ENCODE measurements at places on chromosomes 7 and 10.

- DNase-seq = peak; percentile 53
Measured at GRCh38 chr10:124221356-124222317, 128.2 kb upstream of the CHST15 start.

GRCh38 chr7:2803342-2803692, 40.8 kb downstream of the GNA12 start:
- no peak for DNase-seq

GRCh38 chr7:127532736-127533135, 52.7 kb downstream of the GCC1 start:
- DNase-seq = no peak

DNA sequence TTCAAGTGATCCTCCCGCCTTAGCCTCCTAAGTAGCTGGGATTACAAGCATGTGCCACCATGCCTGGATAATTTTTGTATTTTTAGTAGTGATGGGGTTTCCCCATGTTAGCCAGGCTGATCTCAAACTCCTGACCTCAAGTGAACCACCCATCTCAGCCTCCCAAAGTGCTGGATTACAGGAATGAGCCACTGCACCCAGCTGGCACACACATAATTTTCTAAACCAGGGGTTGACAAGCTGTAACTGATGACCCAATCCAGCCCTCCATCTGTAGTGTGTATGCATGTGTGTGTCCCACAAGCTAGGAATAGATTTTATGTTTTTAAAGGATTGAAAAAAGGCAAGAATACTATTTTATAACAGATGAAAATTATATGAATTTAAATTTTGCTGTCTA, 125.9 kb upstream of the INSYN2A start:
- DNase-seq = no peak

DNA sequence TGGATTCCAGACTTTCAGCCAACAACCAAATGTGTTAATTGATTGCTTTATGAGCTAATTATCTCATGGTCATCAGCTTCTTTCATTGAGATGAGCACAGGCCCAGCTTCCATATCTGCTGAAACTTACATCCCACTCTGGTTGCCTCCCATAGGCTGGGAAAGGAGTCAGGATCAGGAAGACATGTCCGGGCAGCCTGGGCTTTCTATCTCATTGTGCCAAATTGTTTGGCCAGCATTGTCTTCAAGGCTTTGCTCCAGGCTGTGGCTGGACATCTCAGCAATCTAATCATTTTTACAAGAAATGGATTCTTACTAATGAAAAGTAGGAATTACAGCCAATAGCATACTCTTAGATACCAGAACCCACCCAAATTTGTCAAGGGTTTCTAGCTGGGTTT, 295.2 kb downstream of the CXCL12 start:
- no peak for DNase-seq

DNA sequence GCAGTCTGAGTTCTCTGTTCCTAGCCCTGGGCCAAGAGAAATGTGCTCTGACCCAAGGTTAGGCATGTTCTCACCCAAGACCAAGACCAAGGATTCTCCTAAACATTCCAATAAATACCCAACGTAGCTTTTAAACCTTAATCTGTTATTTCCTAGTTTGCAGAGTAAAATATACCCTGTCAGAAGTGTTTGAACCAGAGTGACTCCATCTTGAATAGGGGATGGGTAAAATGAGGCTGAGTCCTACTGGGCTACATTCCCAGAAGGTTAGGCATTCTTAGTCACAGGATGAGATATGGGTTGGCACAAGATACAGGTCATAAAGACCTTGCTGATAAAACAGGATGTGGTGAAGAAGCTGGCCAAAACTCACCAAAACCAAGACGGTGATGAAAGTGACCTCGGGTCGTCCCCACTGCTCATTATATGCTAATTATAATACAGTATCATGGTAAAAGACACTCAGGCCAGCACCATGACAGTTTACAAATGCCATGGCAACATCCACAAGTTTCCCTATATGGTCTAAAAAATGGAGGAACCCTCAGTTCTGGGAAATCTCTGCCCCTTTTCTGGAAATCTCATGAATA, 27.7 kb downstream of the PLXNA4 start:
- no peak for DNase-seq

DNA sequence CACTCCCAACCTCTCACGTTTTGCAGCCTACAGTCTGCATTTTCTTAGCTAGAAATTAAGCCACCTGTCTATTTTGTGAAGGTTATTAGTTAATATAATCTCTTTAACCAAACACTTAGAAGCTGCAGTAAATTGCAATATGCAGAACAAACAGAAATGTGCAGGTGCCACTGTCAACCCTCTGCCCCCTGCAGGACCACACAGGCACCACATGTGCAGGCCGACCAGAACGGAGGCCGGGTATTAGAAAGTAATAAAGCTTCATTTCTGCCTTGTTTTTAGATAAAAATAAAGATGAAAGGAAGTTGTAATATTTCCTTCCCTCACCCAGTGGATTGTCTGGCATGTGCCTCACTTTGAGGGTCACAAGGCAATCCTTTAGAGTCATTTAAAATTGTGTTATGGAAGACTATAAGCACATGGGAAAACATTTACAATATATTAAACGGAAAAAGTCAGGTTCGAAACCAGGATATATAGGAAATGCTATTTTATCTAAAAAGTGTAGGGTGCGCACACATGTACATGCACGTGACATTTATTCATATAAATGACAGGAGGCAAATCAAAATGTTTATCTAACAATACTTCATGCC, 158.2 kb downstream of the ARHGAP12 start:
- DNase-seq = peak; percentile 59

Measured in GM12891 (cell line).